ENCODE measurements at places on chromosomes 6 and 20.

DNA sequence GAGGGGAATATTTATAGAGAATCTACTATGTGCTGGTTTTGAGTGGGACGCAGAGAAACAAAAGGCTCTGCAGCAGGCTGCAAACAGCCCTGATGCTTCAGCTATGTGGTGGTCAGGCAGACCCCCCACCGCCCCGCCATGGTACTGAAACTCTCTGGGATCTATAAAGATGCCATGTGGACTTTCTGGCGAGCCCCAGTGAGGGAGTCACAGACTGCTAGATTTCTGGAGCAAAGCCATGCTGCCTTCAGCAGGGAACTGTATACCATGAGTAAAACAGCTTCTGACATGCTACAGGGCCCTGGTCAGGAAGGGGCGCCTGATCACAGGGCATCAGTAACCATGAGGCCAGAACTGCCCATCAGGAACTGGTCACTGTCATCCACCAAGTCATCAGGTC is 19.2 kb upstream of the BPIFB1 start:
- DNase-seq, result no peak

- DNase-seq, result no peak
Observed at GRCh38 chr20:64049060-64049877, at the start of gene SOX18. TSS of gene SOX18 (minus strand) at chr20:64049639. CDS start at chr20:64049516, 123 bp downstream.

DNA sequence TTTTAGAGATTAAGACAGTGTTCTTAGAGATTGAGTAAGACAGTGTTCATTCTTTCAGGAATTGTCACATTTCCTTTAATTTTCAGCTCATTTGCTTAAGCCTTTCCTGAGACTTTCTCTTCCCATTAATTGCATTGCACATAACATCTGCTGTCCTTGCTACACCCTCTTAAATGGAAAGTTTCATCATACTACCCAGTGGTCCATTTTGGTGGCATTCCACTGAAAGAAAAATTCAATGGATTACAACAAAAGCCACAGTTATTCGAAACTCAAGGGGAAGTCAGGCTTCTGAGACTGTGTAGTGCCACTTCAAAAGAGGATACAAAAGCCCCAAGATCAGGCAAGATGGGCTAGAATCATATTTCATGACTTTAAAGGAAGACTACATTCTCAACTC is 64.0 kb downstream of the RSPO3 start:
- no peak for DNase-seq

- no peak for DNase-seq
Observed at GRCh38 chr6:158756126-158756525, 63.0 kb downstream of the EZR start.

DNA sequence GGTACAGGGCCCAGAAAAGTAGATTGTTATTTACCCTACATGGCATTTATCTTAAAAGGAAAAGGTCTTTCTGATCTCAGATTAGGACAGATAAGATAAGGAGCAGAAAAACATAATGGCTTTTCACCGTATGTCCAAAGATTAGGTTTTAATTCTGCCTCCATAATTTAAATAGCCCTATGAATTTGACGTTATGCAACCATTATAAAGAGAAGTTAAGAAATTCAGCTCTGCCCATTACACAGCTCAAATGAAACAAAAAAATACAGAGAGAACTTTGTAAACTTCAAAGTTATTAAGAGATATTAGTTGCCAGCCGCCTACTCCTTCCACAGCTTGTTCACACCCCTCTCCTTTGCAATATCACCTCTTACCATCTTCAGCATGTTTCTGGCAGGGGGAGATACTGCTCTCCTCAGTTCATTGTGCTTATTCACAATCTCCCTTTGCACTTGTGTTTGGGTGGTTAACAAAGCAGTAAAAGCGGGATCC is 8.1 kb downstream of the CRISP3 start:
- DNase-seq, result no peak

DNA sequence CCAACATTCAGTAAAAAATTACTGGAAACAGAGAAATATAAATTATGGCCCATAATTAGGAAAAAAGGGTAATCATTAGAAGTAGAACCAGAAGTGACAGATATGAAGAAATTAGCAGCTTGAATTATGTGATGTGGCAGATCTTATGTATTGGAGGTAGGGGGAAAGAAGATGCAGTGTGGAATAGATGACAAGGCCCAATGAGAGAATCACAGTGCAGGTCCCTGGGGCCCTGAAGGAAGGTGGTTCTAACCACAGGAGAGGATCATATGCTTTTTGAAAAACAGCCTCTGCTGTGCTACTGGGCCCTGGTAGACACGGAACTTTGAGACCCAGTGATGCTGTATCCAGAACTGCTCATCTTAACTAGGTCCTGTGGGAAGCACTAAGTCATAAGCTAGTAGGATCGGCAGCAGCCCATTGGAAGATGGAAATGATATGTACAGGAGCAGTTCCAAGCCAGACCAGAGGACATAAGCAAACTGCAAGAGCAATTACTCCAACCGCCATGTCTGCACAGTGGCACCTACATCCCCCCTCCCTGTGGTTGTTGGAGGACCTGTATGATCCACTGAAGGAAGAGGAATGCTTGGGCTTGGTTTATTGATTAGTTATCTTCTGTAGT is 14.2 kb downstream of the HEBP2 start:
- no peak for DNase-seq

DNA sequence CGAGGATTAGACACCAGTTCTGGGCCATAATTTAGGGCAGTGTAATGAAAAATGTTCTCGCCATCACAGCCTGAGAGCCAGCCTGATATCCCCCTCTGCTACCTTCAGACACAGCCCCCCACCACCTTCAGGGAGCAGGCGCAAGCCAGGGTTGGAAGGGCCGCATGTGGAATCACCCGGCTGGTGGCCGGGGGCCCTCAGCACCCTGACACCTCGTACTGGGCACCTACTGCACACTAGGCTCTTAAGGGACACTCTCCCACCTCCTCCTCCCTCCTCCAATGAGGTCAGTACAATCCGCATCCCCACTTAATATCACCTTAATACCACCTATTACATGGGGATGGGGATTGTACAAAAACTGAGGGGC is 55.5 kb downstream of the BMP7 start:
- no peak for DNase-seq

- no peak for DNase-seq
Observed at GRCh38 chr6:208364-208763, 83.9 kb upstream of the DUSP22 start.

DNA sequence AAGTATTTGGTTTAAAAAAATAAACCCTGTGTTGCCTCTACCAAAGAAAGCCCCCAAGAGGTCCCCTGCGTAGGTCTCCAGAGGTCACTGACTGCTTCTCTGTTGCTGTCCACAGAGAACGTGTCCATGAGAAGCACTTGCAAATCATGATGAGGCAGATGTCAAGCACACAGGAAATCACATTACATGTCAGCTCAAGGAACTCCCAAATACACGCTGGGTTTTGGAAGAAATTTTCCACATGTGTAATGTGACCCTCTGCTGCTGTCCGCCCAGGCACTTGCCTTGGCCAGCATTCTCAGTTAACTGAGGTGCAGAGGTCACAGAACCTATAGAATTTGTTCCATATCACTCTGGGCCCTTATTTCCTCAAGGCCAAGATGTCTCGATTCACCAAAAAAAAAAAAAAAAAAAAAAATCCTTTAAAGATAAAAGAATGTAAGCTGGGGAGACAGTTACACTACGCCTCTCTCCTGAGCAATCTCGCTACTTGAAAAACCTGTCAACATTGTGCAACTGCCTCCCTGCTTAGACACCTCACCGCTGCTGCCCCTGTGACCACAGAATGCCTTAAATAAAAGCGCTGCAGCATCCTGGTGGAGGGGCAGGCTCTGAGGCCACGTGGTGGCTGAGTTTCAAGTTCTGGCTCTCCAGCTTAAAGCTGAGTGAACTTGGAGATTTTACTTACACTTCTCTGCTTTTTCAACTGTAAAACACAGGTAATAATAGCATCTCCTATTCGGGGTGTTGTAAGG is 42.3 kb downstream of the SLC22A23 start:
- DNase-seq, result no peak

- no peak for DNase-seq
Observed at GRCh38 chr6:21639316-21639715, 45.8 kb downstream of the SOX4 start.

- DNase-seq, result no peak
Observed at GRCh38 chr6:88380083-88380482, 213.9 kb upstream of the CNR1 start.

- no peak for DNase-seq
Observed at GRCh38 chr20:46520976-46521579, 7.7 kb upstream of the ZNF334 start.

DNA sequence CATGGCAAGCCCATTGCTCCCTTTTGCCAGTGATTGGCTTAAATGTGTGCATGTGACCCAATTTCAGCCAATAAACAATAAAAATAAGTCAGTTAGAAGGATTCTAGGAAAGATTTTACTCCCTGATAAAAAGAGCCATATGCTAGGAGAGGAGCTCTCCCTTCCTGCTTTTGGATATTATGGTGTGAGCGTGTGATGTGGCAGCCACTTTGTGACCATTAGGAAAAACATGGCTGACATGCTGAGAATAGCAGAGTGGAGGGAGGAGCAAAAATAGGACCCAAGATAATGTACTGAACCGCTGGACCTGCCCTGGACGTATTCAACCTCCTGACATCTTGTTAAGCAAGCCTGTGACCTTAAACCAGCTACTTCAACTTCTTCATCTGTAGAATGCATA is 160.6 kb upstream of the MLN start:
- no peak for DNase-seq

DNA sequence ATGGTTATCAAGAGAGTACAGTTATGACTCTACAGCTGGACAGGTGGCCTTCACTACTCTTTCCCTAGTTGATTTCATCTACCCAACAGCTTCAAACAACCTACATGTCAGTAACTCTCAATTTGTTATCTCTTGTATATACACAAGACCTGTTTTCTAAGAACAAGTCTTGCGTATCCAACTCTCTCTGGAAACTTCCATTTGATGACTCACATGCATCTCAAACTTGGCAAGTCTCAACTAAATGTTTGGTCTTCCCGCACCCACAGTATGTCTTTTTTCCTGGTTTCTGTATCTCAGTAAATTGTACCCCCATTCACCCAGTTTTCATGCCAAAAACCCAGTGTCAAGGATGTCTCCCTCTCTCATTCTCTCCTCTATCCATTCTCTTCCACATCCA is 97.7 kb downstream of the BTBD9 start:
- DNase-seq, result no peak

DNA sequence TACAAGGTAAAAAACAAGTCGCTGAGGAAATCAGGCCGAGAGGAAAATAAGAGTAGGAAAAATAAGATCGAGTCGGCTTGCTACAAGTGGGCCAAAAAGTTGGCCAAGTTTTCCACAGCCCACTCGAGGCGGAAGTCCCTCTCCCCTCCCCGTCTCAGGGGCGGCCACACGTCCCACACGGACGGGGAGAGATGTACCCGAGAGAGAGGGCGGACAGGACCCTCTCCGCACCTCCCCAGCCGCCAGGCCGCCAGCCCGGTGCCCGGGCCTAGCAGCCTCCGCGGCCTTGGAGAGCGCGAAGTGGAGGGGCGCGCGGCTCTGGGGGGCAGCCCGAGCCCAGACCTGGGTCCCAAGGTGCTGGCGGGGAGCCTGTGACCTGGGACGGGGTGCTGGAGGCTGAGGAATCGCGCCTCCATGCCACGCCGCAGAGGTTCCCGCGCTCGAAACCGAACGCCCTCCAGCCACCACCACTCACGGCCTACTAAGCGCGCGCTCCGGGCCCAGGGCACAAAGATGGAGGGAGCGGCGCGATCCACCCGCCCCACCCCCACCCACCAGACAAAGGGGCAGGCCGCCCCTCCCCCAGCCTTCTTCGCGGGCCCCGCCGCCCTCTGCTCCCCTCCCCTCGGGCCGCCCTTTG is 1.9 kb upstream of the HMGA1 start:
- no peak for DNase-seq

- no peak for DNase-seq
Observed at GRCh38 chr6:156279261-156279969, 497.8 kb upstream of the ARID1B start.
